ENCODE measurements at places on chromosomes 6 and 20.

DNA sequence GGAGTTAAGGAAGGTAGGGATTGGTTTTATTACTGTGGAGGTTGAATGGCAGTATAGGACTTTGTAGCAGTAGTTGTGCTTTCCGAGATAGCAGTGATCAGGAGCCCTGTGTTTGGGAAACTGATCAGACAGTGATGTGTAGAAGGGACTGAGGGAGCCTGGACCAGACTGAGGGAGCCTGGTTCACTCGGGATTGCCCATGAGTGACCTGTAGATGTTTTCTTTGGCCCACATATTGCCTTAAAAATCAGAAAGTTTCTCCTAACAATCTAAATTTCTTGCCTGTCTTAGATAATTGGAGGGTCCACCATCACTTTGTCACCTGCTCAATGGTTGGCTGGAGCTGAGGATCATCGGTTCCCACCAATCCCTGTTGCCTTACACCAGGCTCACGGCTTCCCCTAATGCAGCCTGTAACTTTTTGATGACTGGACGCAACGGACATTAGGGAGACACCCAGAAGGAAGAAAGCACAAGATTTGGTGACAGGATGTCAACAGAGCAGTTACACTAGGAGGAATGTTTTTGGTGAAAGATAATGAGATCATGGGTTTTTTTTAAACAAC is 1.1 kb downstream of the CDS2 start:
- no peak for DNase-seq

- no peak for DNase-seq
Observed at GRCh38 chr20:33232486-33233072, 3.2 kb upstream of the BPIFA1 start.

- no peak for DNase-seq
Observed at GRCh38 chr20:56163806-56164205, 84.7 kb upstream of the MC3R start.

- peak; percentile 47 for DNase-seq
Observed at GRCh38 chr6:30955367-30956042, 14.7 kb downstream of the MUCL3 start.

DNA sequence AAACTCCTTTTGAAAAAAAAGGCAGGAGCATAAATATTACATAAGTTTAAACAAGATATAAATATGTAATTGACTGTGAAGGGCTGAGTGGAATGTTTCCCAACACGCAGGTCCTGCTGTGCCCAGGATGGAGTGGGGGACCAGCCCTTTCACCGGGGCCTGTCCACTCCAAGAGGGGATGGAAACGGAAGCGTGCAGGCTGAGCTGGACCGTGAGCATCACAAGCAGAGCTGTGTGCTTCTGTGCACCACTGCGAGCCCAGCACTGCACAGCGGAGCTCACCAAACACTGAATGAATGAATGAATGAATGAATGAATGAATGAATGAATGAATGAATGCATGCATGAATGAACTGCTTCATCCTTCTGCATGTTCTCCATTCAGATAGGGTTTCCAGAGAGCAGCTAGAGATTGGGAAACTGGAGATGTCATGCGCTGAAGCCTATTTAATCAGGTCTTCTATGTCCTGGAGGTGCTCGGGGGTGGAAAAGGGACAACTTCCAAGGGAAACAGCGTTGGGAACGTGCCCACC is 157.7 kb downstream of the ANKRD60 start:
- DNase-seq = no peak

GRCh38 chr20:23959054-23959453 is 29.5 kb downstream of the GGTLC1 start:
- DNase-seq = no peak

GRCh38 chr6:98047164-98047563 is 764.1 kb upstream of the MMS22L start:
- no peak for DNase-seq

DNA sequence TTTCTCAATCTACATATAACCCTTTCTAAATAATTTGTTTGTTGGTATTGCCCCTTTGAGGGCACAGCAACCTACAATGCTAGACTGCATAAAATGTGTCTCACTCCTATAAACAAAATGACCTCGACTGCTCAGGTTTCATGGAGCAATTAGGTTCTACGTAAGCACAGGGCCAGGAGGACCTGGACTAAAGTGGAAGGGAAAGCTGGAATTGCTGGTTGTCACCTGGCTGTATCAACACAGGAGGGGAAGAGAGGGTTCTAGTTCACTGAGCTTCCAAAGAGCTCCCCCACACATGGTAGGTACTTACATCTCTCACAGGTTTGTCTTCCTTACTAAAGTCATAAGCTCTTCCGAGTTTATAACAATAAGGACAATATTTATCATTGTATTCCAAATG is 51.0 kb downstream of the NCOA6 start:
- no peak for DNase-seq

DNA sequence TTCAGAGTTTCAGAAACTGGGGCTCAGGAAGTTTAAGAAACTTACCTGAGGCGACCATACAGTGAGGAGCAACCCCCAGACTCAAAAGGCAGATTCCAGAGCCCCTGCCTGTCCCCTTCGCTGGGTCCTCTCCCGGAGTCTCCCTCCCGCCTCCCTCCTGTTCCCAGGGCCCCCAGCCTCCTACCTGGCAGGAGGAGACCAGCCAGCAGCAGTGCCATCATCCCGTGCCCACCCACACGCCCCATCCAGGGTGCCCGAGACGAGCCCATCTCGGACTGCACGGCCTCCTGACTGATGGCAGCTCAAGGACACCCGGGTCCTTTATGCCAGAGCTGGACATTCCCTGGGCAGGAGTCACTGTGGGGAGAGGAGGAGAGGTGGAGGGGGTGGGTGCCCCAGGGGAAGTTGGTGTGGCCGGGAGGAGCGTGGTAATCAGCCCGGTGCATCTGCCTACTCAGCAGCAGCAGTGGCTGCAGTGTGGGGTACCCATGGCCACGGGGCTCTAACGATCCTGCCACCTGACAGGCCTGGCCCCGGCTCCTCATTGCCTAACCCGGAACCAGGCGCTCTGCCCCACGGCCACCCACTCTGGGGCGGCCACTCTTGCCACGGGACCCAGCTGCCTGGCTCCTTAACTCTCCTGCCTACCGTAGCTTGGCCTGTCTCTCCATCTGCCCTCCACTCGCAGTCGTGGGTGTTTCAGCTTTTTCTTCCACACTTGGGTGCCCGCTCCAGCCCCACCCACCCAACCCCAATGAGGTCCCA is at the start of gene CDSN:
CDSN (minus strand) TSS at position 296 of the 765 bp plus-strand sequence; CDS start at position 269, 27 bp downstream.
- DNase-seq = no peak

- no peak for DNase-seq
Observed at GRCh38 chr6:149974825-149975224, 11.1 kb downstream of the ULBP1 start.

DNA sequence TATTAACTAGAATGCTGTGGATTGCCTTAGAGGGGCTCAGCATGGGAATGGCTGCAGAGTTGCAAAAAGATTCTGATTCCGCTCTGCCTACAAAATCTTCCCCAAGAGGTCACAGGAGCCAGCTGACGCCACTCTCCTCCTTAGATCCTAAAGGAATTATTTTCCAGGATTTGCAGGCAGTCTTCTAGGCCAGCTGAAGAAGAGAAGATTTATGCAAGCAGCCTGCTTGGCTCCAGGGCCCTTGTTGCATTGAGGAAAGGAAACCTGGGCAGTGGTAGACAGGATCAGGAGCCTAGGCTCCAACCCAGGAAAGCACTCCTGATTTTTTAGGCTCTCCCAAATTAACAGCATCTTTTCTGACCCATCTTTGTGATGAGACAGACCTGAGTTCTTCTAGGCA is 245.8 kb downstream of the PKHD1 start:
- no peak for DNase-seq

GRCh38 chr20:9258901-9259300 is 190.0 kb downstream of the PLCB4 start:
- no peak for DNase-seq
